Adrenal gland (tissue), 19 donors: ENCODE measurements at places on chromosomes 2 and 18. TPM values are rescaled to one million over a fixed set of nuclear protein-coding genes. Genes with fewer than 3 reads are reported as not detected.

The SERPINB8 gene
- polyA plus RNA-seq, result 3.7 TPM

The TTN gene
- 4.3 TPM for polyA plus RNA-seq

The CHRNG gene
- polyA plus RNA-seq, result not detected

The ZDBF2 gene
- polyA plus RNA-seq, result 3.0 TPM

The XPO1 gene
- 89.4 TPM for polyA plus RNA-seq

The GCG gene
- 0.51 TPM for polyA plus RNA-seq

The STARD7 gene
- polyA plus RNA-seq, result 37.8 TPM

The CYRIA gene
- 2.4 TPM for polyA plus RNA-seq

The NT5DC4 gene
- polyA plus RNA-seq, result not detected

The KLHL30 gene
- polyA plus RNA-seq, result 0.13 TPM

The SH2D6 gene
- 1.3 TPM for polyA plus RNA-seq

The SNRNP27 gene
- polyA plus RNA-seq, result 76.0 TPM

The ABCG8 gene
- polyA plus RNA-seq, result 0.03 TPM

The AOX1 gene
- polyA plus RNA-seq, result 127 TPM

The DLGAP1 gene
- polyA plus RNA-seq, result 23.0 TPM

The ANKRD36C gene
- 2.8 TPM for polyA plus RNA-seq

The FBXO48 gene
- 2.8 TPM for polyA plus RNA-seq

The CPSF3 gene
- polyA plus RNA-seq, result 22.8 TPM

The SERPINB10 gene
- not detected for polyA plus RNA-seq

The FTCDNL1 gene
- polyA plus RNA-seq, result 3.4 TPM

The FAP gene
- 1.4 TPM for polyA plus RNA-seq

The TEKT4 gene
- not detected for polyA plus RNA-seq

The ERBB4 gene
- polyA plus RNA-seq, result 1.1 TPM

The NETO1 gene
- 0.10 TPM for polyA plus RNA-seq

The SULT6B1 gene
- polyA plus RNA-seq, result not detected

The PTCD3 gene
- polyA plus RNA-seq, result 120 TPM

The FHOD3 gene
- polyA plus RNA-seq, result 68.7 TPM

The GPR75 gene
- polyA plus RNA-seq, result 0.47 TPM

The ELAC1 gene
- polyA plus RNA-seq, result 20.0 TPM

The MC4R gene
- polyA plus RNA-seq, result not detected

The MEP1B gene
- polyA plus RNA-seq, result not detected

The DSG4 gene
- not detected for polyA plus RNA-seq

The AKAIN1 gene
- 5.4 TPM for polyA plus RNA-seq

The SERPINB2 gene
- not detected for polyA plus RNA-seq

The CABLES1 gene
- polyA plus RNA-seq, result 2.5 TPM

The TWIST2 gene
- polyA plus RNA-seq, result 1.0 TPM

The KRTCAP3 gene
- 1.4 TPM for polyA plus RNA-seq

The HOXD11 gene
- not detected for polyA plus RNA-seq

The LDLRAD4 gene
- polyA plus RNA-seq, result 16.6 TPM

The SLC38A11 gene
- 3.2 TPM for polyA plus RNA-seq

The KCNK3 gene
- polyA plus RNA-seq, result 160 TPM

The TLX2 gene
- 22.8 TPM for polyA plus RNA-seq

The RAB6C gene
- polyA plus RNA-seq, result 0.59 TPM

The INO80C gene
- polyA plus RNA-seq, result 19.2 TPM

The CTAGE1 gene
- not detected for polyA plus RNA-seq

The RAD51AP2 gene
- polyA plus RNA-seq, result 0.07 TPM

The PRLH gene
- polyA plus RNA-seq, result not detected

The PPP3R1 gene
- polyA plus RNA-seq, result 68.4 TPM

The ADRA2B gene
- 5.5 TPM for polyA plus RNA-seq

The GREB1L gene
- polyA plus RNA-seq, result 1.5 TPM

The ANKRD53 gene
- polyA plus RNA-seq, result 4.3 TPM

The LMAN2L gene
- polyA plus RNA-seq, result 12.3 TPM

The C2orf78 gene
- 0.08 TPM for polyA plus RNA-seq

The TNFRSF11A gene
- 1.4 TPM for polyA plus RNA-seq

The PCARE gene
- polyA plus RNA-seq, result 0.03 TPM

The MAL gene
- polyA plus RNA-seq, result 1.1 TPM

The HOXD13 gene
- polyA plus RNA-seq, result not detected

The TMEM247 gene
- not detected for polyA plus RNA-seq

The ERICH2 gene
- polyA plus RNA-seq, result 1.7 TPM
